Pons (tissue), 1 donor: ENCODE measurements at places on chromosomes 2 and 18.
A peak's percentile ranks its signal among the peaks of the same experiment; 100 is the strongest.

GRCh38 chr2:201269764-201270163 is 9.4 kb downstream of the CASP8 start:
- DNase-seq = no peak

- no peak for DNase-seq
Observed at GRCh38 chr2:71702071-71702970, 249.0 kb downstream of the DYSF start.

GRCh38 chr2:29317077-29317517 is 201.9 kb downstream of the CLIP4 start:
- peak; percentile 78 for DNase-seq

DNA sequence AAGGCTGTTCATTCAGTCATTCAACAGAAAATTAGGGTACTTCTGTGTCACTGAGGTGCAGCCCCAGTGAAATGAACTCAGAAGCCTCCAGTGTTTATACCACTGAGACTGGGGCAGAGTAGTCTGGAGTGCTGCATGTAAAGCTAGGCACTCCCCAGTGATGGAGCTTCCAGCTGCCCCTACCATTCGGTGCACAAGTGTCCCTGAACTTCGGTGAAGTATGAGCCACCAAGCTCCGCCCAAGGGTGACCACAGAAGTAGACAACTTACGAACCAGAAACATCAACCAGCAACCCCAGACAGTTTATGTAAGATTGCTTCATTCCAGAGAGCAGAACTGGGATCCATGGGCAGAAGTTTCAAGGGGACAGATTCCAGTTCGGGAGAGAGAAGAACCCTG is 70.6 kb upstream of the FOSL2 start:
- DNase-seq = no peak

- DNase-seq = peak; percentile 89
Observed at GRCh38 chr2:105919191-105919811, 174.6 kb downstream of the NCK2 start.

DNA sequence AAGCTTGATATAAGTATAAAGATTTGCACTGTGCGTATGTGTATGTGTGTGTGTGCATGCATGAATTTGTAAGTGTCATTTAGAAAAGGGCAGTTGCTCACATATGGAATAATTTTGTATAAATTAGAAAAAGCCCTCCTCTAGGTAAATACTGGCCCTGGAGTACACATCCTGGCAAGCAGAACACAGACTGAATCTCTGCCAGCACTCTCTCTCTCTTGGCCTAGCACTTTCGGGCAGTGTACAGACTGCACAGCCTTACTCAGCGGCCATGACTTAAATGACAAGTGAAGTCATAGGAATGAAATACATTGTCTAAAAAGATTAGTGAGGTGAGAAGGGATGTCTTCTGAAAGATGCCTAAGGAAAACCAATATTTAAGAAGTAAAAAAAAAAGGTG is 214.1 kb downstream of the RDH14 start:
- DNase-seq = no peak

DNA sequence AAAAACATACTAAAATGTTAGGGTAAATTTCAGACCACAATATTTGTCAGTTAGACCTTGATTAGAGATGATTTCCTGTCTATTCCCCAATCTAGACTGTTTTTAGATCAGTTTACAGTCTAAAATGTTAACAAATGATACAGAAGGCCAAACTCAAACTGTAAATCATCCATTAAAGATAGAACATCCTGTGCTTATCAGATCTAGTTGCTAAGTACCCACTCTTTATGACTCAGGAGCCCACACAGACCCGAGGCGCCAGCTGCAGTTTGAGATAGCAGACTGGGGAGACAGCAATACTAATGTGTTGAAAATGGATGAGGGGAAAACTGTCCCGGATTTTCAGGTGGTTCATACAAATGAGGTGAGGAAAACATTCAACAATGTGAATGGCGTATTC is 113.3 kb downstream of the SCG2 start:
- DNase-seq = no peak

DNA sequence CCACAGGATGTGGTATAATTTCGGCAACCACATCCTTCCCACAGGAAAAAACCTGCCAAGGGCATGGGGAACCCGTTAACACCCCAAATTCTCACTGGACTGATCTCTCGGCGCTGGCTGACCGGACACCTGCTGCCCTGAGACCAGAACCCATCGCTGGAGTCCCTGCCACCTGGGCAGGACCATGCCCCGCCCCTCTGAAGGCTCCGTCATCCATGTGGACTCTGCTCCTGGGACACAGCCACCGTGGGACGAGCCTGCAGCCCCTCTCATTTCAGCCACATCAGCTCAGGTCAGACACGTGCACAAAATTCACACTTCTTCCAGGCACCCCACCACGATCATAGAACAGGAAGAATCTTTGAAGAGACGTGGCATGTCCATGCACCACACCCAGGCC is 108.2 kb downstream of the ZNF516 start:
- DNase-seq = no peak

GRCh38 chr2:31141443-31142085 is 3.3 kb upstream of the GALNT14 start:
- DNase-seq = no peak

GRCh38 chr2:150572961-150573395 is 85.5 kb upstream of the RND3 start:
- no peak for DNase-seq

DNA sequence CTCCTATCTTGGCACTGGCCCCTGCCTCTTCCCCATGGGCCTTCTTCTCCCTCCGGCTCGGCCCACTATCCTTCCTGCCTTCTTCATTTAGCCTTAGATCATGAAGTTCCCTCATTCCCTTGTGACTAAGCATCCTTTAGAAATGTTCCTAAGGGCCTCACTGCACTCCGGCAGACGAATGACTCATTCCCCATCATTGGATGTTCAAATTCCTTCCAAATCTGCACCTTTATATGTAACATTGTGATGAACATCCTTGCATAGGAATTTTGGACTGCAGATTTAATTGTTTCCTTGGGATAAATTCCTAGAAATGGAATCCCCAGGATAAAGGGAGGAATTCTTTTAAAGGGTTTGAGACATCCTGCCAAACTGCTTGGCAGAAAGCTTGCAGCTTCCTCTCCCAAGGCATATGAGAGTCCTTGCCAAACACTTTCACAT is 19.0 kb downstream of the CRACDL start:
- DNase-seq = peak; percentile 18

DNA sequence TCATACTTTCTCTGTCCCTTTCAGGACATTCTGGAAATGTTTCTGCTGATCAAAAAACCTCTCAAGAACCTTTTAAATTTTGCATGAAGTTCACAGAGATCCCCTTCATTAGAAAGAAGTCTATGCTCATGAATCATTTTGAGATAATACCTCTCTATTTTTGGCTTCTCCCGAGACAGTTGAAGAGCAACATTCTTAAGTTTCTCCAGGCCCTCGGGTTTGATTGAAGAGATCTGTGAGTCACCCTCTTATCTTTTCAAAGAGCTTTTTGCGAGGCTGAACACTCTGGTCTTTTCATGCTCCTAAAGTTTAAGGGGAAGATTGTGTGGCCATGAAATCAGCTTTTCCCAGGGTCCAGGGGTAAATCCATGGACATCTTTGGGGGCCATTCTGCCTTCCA is 354.2 kb downstream of the FBXO15 start:
- no peak for DNase-seq

- no peak for DNase-seq
Observed at GRCh38 chr18:43934781-43935471, 657.6 kb upstream of the SYT4 start.

DNA sequence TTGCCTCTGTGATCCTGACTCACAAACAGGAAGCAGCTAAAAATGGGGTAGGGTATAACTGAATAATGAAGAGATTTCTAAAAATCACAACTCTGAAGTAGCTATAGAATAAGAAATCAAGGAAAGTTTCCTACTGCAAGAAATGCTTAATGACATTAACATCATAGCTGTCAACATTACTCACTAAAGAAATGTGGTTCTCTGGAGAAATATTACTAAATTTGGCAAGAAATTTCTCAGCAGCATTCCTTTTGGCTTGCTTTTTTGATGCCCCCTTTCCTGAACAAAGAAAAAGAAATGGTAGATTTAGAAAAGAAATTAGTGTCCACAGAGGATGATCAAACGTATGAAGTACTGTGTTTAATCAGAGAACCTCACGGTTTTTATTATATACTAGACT is 9.5 kb downstream of the PRKRA start:
- no peak for DNase-seq

DNA sequence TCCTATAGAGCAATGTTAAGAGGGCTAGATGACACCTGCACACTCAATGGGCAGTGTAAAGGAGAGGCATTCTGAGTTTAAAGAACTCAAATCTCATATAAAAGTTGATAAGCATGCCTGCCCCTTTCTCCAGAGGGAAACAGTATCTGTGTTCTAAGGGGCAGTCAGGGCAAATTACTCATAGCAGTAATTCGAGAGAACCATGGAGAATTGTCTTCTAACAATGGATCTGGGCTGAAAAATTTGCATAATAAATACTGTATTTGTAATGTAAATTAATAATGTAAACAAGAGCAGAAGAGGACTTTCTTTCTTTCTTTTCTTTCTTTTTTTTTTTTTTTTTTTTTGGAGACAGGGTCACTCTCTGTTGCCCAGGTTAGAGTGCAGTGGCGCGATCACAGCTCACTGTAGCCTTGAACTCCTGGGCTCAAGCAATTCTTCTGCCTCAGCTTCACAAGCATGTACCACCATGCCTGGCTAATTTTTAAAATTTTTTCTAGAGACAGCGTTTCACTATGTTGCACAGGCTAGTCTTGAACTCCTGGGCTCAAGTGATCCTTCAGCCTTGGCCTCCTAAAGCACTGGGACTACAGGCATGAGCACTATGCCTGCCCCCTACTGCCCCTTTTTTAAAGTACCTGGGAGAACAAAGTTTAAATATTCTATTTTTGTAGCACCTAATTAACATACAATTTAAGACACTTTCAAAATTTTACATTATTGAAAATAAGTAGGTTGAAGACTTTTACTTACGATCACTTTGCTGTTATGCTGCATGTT is 70.6 kb downstream of the OTX1 start:
- no peak for DNase-seq

- no peak for DNase-seq
Observed at GRCh38 chr2:42009657-42010580, 37.9 kb upstream of the PKDCC start.

GRCh38 chr2:205984381-205984780 is 101.6 kb downstream of the INO80D start:
- DNase-seq = no peak

DNA sequence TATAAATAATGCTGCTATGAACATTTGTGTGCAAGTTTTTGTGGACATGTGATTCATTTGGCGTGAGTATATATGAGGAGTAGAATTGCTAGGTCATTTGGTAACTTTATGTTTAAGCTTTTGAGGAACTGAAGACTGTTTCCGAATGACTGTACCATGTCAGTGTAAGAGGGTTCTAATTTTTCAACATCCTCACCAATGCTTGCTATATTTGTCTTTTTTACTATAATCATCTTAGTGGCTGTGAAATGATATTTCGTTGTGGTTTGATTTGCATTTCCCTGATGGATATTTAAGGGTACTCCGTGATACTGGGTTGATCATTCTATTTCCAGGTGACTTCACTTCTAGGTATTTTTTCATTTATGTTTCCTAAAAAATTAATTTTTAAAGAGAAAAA is 241.1 kb downstream of the BCL2 start:
- no peak for DNase-seq

GRCh38 chr18:30971338-30971956 is 71.1 kb downstream of the DSC3 start:
- peak; percentile 40 for DNase-seq

DNA sequence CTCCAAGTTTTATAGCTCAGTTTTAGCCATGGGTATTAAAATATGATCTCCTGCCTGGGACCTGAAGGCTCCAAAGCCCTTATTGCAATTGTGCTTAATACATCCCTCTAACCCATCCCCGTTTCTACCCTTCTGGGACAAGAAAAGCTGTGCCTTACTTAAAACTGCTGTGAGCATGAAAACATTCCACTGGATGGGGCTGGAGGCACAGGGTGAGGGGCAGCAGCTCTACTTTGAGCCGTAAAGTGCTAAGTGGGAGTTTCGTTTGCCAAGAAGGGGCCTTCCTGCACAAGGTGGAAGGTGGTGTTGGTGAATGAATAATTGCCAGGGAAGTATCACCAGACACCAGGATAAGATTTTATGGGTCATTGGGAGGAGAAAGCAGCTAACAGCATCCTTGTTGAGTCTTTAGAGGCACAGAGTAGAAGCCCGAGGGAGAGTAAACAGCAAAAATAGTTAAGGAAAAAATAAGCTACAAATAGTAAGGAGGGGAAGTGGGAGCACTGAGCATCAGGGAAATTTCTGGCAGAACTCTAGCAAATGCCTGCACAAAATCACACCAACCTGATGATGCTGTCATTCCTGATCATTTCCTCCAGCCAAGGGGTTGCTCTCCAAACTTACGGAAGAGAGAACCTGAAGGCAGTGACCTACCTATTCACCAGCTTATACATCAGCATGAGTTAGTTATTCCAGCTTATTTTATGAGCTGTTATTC is 218.4 kb downstream of the MREG start:
- no peak for DNase-seq

GRCh38 chr18:3660739-3661515 is 211.0 kb downstream of the TGIF1 start:
- DNase-seq = peak; percentile 30

DNA sequence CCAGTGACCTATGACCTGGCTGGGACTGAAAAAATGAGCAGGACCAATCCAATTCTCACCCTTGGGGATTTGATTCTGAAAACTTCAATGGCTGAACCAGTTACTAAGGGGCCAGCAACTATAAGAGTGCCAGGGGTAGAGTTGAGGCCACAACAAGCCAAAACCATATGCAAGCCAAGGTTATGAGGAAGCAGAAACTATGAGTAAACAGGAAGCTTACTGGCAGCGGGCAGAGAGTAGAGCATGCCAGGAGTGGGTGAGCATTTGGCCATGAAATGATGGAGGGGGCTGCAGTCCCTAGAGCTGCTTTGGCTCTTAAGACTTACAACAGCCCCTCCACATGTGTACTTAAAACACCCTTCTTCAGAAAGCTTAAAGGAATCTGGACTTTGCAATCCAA is 82.4 kb downstream of the RBMS1 start:
- no peak for DNase-seq

DNA sequence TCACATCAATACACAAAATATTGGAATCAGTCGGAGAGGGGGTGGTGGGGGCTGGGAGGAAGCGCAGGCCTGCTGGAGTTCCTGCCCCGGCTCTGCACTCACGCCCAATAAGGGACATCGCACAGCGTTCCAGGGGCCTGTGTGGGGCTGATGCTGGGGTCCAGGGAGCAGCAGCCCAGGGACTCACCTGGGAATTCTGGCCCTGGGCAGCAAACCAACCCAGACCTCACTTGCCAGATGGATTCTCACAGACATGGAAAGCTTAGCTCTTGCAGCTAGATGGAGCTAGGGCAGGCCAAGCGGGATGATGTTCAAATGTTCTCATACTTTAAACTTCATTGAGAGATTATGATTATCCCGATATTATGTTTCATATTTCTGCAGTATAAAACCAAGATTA is 266.6 kb upstream of the TANK start:
- no peak for DNase-seq

DNA sequence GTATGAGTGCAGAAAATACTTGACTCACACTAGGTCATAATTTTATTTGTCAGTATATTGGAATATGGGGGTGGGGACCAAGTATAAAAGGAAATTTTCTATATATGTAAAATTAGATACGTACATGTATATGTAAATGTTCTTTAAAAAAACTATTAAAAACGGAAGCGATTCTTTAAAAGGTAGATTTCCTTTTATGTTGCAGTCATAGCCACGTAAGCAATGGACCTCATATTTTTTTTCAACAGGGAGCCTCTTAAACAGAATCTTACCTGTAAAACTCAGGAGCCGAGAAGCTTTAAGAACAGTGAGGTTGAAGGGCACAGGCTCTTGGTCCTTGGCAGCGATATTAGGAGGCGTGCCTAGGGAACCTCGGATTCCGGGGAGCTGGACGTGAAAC is 3.3 kb downstream of the RHBDD1 start:
- DNase-seq = no peak

- DNase-seq = no peak
Observed at GRCh38 chr2:172256886-172257285, 154.2 kb upstream of the DLX2 start.
